T-cell (primary cell): ENCODE measurements at places on chromosomes 1 and 21.

DNA sequence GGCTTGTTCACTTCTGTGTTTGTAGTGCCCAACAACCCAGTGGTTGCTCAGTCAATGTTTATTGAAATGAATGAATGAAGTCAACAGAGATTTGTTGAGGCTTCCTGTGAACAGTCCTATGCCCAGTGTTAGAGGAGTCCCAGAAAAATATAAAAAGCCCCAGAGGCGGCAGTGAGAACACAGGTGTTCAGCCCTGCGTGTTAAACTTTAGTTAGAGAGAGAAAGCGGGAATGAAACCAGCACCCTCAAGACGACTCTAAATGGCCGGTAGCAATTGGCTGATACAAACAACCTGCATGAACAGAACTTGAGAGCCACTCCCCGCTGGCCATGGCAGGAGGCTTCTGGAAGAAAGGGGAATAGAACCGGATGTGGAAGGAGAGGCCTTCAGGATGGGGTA lies 22.6 kb downstream of the TMEM51 start:
- no peak for DNase-seq

DNA sequence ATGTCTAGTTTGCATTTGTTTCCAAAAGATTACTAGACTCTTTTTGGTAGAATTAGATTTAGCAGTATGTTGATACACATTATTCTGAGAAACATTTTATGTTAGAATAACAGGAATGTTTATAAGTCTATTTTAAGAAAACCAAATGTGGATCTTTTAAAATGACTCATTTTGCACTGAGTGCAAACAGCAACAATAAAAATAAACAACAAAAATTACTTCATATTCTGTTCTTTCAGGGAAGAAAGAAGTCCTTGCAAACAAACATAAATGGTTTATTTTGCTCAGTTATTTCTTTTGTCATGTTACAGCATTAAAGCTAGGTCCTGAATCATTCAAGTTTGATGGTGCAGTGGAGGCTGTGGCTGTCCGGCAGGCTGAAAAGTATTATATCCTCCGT lies 106.8 kb upstream of the TENT5C start:
- DNase-seq, result no peak

GRCh38 chr1:173479649-173480048 lies 2.5 kb downstream of the PRDX6 start:
- no peak for DNase-seq

- DNase-seq, result no peak
These were observed 67.5 kb upstream of the DUSP10 start for GRCh38 chr1:221809091-221810029.

GRCh38 chr1:183721041-183721440 lies 67.9 kb upstream of the APOBEC4 start:
- no peak for DNase-seq

DNA sequence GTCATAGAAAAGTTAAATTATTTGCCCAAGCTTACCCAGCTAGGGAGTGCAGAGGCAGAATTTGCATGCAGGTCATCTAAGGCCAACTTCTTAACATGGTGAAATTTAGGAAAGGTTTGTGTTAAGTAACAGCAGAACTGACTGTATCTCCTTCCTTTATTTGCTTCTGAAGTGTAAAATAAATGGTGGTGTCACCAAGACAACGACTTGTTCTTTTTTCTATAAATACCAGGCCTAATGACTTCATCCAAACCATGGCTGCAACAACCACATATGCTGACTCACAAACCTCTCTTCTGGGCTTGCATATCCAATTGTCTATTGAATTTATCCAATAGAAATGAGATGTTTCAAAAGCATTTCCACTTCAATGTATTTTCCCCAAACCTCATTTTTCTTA lies 19.1 kb downstream of the COL24A1 start:
- no peak for DNase-seq

DNA sequence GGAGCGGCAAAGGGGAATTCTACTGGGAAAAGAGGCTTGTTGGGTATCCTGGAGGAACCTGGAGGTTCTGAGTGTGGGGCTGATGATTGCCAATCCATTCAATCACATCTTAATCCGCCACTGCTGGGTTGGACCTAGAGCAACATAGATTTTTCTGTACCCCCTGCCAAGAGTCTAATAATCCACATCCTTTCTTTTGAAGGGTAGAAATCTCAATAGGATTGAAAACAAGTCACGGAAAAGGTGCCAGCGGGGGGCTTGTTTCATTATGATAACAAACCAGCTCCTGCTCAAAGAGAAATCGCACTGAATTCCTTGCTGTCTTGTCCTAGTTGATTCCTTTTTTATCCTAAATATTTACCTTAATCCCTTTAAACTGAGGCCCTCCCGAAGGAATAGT lies 528.5 kb downstream of the ADGRL2 start:
- DNase-seq, result no peak

- no peak for DNase-seq
These were observed 48.3 kb upstream of the FCRL4 start for GRCh38 chr1:157646144-157646543.

GRCh38 chr1:65177457-65177856 lies 29.5 kb downstream of the AK4 start:
- no peak for DNase-seq

DNA sequence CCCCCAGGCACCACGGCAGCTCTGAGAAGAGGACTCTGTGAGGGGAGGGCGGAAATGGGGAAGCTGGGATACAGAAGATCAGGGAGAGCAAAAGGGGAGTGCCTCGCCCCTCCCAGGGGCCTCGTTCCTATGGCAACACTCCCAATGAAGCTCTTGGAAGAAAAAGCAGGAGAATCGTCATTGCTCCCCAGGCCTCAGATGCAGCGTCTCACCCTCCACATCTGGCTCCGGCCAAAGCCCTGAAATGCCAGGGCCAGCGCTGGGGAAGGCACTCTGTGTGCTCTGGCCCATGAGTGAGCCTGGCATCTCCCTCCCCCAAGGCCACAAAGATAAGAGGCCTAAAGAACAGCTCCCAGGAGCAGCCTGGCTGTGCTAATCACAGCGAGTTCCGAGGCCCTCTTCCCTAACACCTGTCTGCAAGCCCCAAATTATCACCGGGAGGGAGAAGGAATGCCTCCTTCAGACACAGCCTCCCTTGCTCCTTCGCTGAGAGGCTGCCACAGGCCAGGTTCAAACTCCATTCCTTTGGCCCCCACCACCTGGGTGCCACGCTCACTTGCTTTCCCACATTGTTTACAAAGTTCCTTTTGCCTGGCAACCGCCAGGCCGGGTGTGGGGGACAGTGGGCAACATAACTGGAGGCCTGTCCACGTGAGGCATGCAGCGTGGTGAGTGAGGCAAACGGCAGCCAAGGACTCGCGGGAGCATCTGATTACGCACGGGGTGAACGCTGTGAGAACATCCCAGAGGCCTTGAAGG lies 27.8 kb downstream of the ECE1 start:
- no peak for DNase-seq

DNA sequence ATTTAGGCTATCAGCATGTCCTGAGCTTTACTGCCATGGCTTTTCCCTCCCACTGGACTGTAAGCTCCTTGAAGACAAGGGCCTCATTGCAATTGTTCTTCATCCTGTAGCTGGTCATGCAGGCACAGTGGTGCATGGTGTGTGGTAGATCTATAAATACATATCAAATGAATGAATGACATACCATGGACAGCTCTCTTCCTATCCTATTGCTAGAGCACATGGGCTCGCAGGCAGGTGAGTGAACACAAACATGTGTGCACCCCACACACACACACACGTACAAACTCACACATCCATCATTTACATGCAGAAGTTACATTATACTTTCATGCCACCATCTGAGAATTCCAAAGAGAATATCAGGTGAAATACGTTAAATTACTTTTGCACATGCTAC lies 172.9 kb upstream of the RUNX1 start:
- DNase-seq, result no peak

- no peak for DNase-seq
These were observed 3.3 kb upstream of the PIGK start for GRCh38 chr1:77222496-77222895.

DNA sequence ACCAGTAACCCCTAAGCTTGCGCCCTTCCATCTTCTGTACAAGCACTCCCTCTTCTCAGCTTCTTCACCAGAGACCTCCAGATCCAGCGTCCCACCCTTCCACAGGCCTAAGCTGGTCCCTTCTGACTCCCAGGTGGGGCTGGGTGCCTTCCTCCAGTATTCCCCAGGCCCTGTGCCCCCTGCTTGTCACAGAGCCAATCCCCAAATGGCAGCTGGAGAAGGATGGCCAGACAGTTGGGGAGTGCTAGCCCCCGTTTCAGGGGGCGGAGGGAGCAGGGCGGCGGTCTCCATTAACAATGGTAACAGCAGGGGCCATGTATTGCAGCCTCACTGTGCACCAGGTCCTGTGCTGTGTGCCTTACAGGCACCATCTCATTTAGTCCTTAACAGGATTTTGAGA lies 85.7 kb downstream of the KCNN3 start:
- DNase-seq, result no peak

DNA sequence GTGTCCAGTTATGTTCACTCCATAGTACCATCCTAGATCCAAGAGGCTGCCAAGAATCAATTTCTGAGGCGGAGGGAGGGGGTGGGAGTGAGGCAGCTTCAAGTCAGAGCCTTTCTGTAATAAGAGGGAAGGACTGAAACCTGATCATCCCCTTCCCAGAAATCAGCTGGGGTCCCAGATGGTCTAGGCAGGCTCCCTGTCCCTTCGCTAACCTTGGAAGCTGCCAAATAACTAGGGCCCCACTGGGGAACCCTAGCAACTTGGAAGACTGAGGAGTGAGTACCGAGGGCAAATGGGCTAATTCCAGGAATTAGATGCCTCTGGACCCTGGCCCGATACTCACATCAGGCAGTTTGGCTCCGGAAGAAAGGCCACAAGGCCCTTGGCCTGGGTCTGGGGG lies 113.3 kb downstream of the NAV1 start:
- DNase-seq, result no peak

- DNase-seq, result no peak
These were observed 33.4 kb downstream of the CENPF start for GRCh38 chr1:214636436-214636835.

GRCh38 chr1:82979593-82980236 lies 1019.2 kb downstream of the TTLL7 start:
- DNase-seq, result no peak

DNA sequence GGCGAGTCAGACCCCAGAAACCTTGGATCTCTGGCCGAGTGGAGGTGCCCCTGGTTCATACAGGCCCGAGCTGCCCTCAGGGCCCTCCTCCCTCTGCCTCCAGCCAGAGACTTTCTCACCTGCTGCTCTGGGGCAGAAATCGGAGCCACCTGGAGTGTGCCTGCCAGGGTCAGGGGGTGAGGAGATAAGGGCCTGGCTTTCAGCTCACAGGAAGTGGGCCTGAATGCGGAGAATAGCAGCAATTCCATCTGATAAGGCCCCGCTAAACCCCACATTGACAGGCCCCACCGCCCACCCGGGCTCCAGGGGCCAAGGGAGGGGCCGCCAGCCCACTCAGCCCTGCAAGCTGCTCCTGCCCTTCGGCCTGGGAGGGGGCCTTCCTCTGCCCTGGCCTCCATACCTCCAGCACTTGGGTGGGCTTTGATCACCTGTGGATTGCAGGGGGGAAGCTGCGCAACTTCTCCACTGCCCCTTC lies 123.7 kb upstream of the ARHGEF16 start:
- DNase-seq, result no peak

- no peak for DNase-seq
These were observed at the start of gene RAB7B for GRCh38 chr1:206002871-206003801. RAB7B (minus strand) TSS chr1:206003395; CDS start chr1:205994135, 9,260 bp downstream.

DNA sequence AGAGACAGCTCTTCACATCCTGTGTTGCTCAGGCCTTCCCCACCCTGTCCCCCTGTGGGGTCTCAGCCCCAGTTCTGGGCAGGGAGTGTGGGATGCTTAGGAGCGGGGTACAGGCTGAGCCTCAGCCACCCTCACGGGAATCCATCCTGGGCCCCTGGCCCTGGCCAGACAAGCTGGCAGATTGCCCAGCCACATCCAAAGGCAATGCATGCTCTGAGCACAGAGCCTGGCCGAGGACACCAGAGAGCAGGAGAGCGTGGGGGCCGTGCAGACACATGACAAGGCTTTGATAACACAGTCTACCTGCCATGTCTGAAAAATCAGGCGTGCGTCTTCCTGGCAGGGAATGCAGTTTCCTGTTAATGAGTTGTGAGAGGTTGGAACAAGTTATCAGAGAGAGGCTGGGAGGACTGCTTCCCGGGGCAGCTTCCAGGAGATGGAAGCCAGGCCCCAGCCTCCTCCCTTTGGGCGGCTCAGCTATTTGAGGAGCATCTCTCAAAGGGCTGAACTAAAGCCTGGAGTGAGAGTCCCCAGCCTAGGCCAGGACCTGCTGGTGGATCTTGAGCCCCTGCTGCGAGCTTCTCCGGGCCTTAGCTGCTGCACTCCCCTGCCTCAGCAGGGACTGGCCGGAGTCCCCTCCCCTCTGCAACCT lies 72.2 kb upstream of the SELENON start:
- DNase-seq, result no peak

DNA sequence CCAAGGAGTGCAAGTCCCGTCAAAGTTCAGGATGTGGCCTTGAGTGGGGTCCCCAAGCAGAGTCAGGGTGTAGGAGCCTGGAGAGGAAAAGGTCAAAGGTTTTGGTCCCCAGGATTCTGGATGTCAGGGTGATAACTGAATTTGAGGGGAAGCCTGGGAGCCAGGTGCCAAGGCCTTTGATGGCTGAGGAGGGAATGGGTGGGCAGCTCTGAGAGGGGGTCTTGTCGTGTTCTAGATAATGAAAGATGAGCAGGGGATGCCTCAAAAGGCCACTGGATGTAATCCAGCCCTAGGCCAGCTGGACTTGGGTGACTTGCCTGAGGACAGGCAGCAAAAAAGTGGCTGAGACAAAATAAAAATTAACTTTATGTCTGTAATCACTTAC lies 27.5 kb upstream of the KCNA2 start:
- DNase-seq, result no peak

DNA sequence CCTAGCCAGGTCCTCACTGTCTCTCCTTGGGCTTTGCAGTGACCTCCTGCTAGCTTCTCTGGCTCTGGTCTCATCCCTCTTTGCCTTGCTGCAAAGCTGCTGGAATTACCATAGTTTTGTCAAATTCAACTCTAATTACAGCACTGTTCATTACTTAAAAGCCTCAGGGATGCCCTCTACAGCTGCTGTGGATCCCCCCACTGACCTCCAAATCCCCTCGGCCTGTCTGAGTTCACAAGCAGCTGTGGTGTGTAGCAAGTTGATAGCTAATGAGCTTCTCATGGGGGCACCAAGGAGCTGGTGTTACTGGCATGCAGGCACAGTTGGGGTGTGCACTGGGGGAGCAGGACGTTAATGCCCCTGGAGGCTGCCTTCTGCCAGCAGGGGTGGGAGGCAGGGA lies 24.8 kb downstream of the NIPAL3 start:
- DNase-seq, result no peak

DNA sequence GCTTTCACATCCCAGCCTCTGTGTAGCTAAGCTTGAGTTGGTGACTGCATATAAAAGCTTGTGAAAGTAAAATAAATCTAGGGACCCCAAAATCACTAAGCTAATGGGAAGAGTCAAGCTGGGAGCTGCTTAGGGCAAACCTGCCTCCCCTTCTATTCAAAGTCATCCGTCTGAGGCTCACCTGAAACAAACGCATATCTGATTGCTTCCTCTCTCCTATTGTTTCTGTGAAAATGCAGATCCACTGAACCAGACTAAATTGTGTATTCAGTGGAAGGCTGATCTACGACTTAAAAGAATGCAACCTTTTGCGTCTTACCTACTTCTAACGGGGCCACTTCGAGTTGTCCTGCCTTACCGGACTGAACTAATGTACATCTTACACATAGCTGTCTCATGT lies 70.3 kb downstream of the LTN1 start:
- DNase-seq, result no peak

GRCh38 chr1:32782086-32782485 lies 35.1 kb downstream of the YARS1 start:
- no peak for DNase-seq

- DNase-seq, result no peak
These were observed 522.5 kb downstream of the PTBP2 start for GRCh38 chr1:97243973-97244560.
